ENCODE measurements at places on chromosomes 5 and 9.
A peak's percentile ranks its signal among the peaks of the same experiment; 100 is the strongest.

GRCh38 chr5:147727200-147727599 lies 55.3 kb downstream of the JAKMIP2 start:
- no peak for DNase-seq

GRCh38 chr9:114538241-114538640 lies 33.0 kb upstream of the WHRN start:
- no peak for DNase-seq

DNA sequence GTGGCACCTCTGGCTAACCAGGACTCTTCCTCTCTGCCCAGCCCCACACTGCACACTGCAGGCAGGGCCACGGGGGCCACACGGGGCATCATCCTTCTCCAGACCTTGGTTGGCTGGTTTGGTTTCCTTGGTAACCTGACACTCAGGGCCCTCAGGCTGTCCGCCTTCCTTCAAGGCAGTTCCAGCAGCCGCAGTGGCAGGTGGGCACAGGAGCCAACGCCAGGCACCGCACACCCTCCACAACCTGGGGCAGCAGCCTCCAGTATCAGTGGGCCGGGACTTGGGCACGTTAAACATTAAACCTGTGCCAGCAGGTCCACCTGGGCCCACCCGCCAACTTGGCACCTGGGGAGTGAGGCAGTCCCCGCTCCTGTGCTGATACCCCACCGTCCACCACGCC lies 1.9 kb downstream of the NPDC1 start:
- no peak for DNase-seq

GRCh38 chr9:470552-471194 lies 256.0 kb downstream of the DOCK8 start:
- DNase-seq, result no peak

DNA sequence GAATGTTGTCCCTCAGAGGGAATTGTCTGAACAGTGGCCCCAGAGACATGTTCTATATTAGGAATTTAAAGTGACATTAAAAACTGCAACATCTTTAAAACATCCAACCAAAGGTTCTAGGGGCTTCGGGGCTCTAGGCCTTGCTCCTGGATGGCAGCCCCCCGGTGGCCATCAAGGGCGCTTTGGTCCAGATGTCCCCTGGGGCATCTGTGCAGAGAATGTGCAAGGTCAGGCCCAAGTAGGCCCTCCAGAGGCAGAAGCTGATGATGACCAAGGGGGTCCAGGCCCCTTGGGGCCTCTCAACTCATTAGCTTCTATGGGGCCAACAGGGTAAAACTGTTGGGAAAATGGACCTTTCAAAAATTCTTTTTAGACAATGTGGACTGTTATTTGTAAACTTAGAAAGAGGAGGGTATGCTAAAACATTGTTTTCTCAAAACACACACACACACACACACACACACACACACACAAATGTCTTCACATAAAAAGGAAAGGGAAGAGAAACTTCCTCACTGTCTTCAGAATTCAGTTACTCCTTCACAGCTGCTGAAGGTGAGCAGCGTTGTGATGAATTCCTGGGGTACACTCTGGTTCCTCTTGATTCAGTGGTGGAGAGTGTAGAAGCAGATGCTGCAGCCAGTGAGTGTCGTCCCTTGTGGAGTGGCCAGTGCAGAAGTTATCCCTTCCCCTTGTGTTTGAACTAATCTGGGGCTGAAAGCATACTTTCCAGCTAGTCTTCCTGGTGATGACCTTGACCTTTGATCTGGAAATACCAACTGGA lies 125.2 kb downstream of the WDR41 start:
- DNase-seq, result no peak

DNA sequence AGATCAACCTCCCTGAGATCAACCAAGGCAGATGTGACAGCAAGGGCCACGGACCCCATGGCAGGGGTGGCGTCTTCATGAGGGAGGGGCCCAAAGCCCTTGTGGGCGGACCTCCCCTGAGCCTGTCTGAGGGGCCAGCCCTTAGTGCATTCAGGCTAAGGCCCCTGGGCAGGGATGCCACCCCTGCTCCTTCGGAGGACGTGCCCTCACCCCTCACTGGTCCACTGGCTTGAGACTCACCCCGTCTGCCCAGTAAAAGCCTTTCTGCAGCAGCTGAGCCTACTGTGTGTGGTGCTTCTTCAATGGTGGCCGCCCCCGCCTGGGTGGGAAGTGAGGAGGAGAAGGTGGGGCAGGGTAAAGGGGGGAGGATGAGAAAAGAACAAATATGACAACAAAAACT lies 8.3 kb downstream of the GPX3 start:
- no peak for DNase-seq

DNA sequence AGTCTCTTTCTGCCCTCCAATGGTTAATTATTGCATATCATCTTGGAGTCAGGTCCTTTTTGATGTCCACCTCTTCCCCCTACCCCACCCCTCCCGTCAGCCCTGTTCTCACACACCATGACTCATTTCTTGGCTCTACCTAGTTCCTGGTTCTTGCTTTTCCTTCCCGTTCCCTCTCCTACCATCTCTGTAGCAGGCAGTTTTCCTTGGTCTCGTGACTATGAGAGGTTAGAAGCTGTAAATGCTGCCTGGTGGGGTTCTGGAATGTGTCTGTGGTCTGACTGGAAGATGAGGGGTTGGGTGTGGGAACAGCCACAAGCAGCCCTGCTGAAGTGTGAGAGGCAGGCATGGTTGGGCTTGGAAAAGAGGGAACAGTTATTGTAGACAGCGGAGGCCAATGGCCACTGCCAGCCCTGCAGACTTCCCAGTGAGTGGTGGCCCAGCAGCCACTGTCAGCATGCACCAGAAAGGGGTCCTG lies 18.2 kb downstream of the SLC22A5 start:
- peak; percentile 54 for DNase-seq

DNA sequence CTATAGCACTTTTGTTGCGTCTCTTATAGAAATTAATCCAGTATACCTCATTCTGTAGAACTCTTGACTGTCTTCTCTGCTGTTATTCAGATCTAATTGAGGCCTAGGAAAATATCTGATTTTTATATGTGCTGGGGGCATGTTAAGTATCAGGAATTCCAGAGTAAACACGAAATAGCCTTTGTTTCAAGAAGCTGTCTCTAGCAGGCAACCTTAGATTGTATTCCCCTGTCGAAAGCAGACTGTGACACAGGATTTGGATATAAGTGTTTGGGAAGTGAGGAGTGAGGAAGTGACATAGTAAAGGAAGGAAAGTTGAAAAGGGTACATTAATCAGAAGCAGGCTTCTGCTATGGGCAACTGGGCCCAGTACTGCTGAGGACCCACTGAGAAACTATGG lies 72.1 kb upstream of the RASA1 start:
- DNase-seq, result no peak

DNA sequence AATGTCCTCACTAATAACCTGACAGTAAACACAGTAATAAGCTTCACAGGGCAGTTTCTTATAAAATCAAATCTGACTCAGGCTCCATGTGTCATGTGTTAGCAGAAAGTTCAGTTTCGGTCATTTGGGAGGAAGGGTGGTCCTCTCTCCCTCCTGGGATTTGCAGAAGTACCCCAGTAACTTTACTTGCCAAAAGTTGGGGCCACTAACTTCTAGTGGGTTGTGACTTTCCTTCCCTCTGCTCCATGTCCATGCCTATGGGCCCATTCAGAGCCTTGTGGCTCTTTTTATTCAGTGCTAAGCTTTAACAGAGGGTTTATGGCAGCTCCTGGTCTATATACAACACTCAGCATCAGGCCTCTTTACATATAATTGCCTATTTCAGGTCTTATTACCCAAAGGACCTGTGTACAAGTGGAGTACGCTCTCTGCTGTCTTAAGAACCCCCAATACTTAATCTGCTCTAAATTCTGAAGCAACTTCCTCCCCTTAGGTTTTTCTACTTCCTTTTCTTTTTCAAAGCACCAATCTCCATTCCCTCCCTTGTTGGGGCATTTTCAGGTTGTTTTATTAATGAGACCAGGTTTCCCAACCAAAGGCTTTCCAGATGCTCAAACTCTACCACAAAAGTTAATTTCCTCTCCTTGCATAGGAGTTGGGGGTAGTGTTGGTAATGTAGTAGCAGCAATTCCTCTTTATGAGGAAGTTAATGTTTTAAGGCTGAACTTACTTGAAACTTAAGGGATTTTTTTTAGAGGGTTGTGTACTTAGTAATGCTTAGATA lies 107.7 kb downstream of the CCDC192 start:
- peak; percentile 69 for DNase-seq

- no peak for DNase-seq
These were observed 71.5 kb downstream of the FBN2 start for GRCh38 chr5:128466554-128466953.

DNA sequence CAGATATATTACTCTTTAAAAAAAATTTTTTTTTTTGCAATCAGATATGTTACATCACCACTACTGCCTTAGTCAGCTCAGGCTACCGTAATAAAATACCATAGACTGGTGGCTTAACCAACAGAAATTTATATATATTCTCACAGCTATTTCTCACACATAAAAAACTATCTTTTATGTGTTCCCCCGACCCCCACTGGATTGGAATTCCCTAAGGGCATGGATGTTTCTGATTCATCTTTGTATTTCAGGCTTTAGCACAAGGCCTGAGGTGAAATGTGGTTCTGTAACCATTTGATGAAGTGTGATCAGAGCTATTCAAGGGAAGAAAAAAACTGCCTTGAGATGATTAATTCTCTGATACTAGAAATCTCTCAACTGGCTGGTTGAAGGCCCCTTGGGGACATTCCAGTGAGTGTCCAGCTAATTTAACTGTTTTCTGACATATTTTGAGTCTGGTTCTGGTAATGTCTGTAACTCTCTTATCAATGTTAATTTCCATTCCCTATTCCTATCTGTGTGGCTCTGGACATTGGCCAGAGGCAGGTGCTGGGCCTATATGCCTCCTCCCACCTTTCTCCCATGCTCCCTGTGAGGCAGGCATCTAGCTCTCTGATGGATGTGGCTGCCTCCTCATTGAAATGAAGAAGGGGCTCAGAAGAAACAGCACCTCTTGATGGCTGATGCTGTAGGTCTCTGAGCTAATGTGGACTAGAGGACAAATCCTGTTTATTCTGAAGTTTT lies 2.5 kb downstream of the CD14 start:
- DNase-seq, result no peak

- peak; percentile 32 for DNase-seq
These were observed 28.8 kb downstream of the TCERG1 start for GRCh38 chr5:146475906-146476305.

- no peak for DNase-seq
These were observed 376.9 kb upstream of the RPS23 start for GRCh38 chr5:82655078-82655477.

- no peak for DNase-seq
These were observed 218.4 kb downstream of the GAPVD1 start for GRCh38 chr9:125479846-125480615.

GRCh38 chr5:81165493-81166119 lies 67.5 kb upstream of the CKMT2 start:
- DNase-seq, result peak; percentile 56

GRCh38 chr5:128711216-128711615 lies 173.2 kb upstream of the FBN2 start:
- no peak for DNase-seq

DNA sequence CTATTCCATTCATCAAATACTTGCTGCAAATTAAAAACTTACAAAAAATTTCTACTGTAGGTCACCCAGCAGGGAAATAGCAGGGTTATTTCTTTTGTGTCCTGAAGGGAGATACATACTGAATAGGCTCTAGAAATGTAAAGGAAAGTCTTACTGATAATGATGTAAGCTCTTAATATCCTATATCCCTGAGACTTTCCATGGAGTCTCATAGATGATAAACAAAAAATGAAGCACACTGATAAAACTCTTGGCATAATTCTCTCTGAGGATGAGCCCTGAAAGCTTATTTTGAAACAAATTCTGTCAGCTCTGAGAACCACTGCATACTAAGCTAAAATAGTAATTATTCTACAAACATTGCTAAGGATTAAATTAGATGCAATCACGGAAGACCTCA lies 819.6 kb upstream of the PTPRD start:
- DNase-seq, result no peak

- no peak for DNase-seq
These were observed 19.6 kb upstream of the C5orf47 start for GRCh38 chr5:173969167-173970049.

DNA sequence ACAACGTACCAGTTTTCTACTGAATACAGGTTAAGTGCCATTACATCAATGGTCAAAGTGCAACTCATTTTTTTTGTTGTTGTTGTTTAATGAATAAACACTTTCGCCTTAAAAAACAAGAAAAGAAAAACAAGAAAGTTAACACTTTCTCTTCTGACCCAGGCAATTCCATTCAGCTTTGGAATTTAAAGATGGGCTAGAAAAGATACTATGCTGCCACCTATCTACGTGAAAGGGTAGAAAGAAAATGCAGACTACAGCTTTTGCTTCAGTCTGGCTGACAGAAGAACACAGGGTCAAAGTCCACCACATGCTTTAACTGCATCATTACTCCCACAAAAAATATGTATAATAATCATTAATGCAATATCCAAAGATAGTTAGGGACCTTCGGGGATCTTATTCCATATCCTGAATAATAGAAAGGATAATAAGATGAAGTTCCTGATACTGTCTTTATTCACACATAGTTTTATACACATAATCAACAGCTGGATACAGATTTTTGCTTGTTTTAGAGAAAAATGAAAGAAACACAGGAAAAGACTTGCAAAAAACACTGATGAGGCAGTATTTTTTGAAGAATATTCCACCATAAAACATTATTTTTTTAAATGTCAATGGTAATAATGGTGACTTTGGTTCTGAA lies 40.4 kb downstream of the ZDHHC21 start:
- peak; percentile 35 for DNase-seq

- no peak for DNase-seq
These were observed 445.9 kb downstream of the CHSY3 start for GRCh38 chr5:130350131-130350530.

DNA sequence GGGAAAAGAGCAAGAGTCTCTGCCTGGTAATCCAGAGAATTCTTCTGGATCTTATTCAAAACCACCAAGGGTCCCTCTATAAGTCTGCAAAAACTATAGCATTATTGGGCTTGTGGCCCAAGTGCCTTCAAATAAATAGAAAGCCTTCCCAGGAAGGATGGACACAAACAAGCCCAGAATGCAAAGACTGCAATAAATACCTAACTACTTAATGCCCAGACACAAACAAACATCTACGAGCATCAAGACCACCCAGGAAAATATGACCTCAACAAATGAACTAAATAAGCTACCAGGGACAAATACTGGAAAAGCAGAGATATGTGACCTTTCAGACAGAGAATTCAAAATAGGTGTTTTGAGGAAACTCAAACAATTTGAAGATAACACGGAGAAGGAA lies 355.8 kb upstream of the GRAMD2B start:
- no peak for DNase-seq

- DNase-seq, result no peak
These were observed 65.6 kb upstream of the TRIO start for GRCh38 chr5:14077501-14077900.

- DNase-seq, result no peak
These were observed 9.3 kb downstream of the BAAT start for GRCh38 chr9:101375546-101375945.

Data from Kasumi-1 (cell line).